Kidney (tissue), 22 donors: ENCODE measurements at places on chromosomes 3 and 15.

- no peak for DNase-seq
Observed at GRCh38 chr3:59796456-59796855, 746.6 kb upstream of the CFAP20DC start.

DNA sequence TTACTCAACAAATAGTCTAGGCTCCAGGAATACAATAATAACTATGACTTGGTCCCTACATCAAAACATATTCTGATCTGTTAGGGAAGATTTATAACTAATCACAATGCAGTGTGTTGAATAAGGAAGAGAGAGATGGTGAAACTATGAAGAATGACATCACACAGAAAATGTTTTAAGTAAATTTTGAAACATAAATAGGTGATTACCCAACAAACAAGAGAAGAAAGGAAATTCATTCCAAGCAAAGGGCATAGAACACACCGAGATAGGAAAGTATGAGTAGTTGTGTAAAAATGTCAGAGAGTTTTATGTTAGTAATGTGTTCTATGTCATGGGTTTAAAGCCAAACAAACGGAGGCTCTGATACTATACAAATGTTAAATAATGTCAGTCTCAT lies 13.4 kb downstream of the SEC62 start:
- no peak for DNase-seq

DNA sequence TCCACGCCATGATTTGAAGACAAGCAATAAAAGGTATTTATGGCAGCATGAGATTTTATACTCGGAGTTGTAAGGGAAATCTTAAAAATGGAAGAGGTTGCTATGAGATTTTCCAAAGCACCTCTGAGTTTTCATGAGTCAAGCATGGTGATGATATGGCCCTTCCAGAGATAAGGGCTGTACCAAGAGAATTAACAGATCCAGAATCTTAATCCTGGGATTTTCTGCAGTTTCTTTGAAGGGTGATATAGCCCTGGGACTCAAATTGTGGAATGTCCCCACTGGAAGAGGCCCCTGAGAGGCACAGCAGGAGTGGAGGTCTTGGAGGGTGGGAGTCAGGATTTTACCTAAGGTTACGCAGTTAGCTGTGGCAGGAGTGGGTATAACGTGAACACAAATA lies 243.3 kb downstream of the ZNF621 start:
- DNase-seq = no peak

GRCh38 chr3:98690876-98691275 lies 72.3 kb upstream of the ST3GAL6 start:
- no peak for DNase-seq

DNA sequence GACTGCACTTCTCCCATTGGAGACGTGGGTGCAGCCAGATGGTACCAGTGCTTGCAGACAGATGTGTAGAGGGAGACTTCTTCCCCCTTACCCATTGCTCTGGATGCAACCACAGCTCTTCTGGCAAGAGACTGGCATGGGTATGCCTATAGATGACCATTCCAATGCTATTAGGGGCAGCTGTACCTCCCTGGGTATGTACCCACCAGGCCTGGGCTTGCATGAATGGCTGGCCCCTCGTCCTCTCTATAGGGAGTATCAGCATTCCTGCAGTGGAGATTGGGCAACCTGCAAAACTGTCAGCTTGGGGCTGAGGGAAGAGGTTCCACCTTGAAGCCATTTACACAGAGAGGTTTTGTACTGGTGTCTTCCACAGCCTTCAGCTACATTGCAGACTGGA lies 57.6 kb upstream of the FXR1 start:
- DNase-seq = no peak

GRCh38 chr15:34116620-34117019 lies 14.7 kb downstream of the PGBD4 start:
- DNase-seq = no peak

GRCh38 chr3:49529567-49529966 lies 24.7 kb upstream of the BSN start:
- no peak for DNase-seq

- no peak for DNase-seq
Observed at GRCh38 chr3:186754006-186754405, 29.4 kb upstream of the EIF4A2 start.

GRCh38 chr3:74139648-74140047 lies 474.8 kb downstream of the CNTN3 start:
- peak; percentile 29 for DNase-seq

DNA sequence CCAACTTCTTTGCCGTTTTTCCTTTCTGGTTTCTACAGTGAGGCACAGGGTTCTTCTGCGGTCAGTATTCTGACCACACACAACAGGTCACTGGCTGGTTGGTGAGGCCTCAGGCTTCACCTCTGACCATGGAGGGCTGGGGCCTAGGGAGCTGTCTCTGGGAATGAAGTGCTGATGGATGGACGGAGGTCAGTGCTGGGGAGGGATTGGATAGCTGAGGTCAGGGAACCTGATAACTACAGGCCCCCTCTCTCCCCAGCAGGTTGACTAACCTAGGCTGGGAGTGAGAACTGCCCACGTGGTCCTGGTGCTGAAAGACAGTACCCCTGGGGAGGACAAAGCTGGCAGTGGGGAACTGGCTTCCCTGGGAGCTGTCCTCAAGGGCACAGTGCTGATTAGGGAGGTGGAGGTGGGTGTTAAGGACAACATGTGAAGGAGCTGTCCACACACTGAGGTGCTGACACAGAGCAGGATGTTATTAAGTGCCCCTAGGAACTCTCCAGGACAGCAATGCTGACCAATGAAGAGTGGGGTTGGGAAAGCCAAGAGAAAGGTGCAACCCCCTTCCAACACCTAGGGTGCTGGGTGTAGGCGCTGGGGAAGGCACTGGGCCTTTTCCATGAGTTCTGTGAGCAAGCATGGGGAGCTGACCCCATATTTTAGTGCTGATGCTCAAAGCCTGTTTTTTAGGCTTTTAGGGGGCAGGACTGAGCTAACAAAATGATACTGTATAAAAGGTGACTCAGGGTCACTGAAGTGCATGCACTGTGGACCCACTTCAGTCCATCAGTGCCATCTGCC lies 45.2 kb downstream of the ATP2B2 start:
- DNase-seq = no peak

- no peak for DNase-seq
Observed at GRCh38 chr3:78754066-78754743, 1013.6 kb downstream of the ROBO1 start.

DNA sequence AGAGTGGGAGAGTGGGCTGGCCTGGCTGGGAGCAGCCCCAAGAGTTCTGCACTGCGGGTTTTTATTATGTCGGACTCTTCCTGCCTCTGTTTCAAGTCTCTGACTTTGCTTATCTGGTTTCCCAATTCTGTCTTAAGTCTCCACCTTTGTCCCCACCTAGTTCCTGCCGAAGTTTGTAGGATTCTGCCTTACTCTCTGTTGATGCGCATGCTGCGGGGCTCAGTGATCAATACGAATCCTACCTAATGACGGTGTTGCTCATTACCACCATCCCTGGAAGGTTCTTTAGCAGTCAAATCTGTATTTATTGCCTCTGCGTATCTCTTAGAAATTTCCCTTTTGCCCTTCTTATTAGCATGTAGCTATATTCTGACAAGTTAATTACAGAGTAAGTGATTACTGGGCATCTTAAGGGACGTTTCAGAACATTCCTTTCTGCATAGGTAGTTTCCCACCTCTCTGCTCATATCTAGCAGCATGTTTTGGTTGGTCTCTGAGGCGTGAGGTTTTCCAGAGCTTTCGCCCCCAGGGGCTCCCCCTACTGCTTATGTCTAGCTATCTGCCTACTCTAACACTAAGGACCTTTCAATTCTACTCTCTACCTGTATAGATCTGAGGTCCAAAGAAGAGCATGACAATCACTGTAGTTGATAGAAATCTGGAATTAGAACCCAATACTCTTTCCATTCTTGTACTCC lies 236.0 kb upstream of the EIF1B start:
- peak; percentile 27 for DNase-seq

DNA sequence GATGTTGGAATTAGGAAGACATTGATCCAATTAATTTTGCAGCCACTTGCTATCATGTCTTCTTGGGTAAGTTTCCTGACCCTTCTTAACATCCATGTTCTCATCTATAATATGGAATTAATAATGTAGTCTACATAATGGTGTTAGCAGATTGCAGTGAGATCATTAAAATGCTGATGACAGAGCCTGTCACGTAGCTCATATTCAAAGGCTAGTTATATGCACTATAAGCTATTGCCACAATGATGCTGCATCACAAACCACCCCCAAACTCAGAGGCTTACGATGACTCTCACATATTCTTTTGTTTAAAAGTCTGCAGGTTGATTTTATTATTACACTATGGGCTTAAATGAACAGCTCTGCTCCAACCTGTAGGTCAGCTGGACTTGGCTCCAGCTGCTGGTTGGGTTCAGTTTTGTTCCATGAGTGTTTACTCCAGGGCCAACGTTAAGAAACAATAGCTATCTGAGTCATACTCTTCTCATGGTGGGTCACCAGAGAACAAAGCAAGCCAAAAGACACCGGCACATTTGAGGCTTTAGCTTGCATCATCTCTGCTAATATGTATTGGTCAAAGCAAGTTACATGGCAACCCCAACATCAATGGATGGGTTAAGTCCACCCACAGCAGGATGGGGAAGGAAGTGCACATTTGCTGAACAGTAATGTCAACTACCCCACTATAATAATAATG lies 250.0 kb upstream of the SLCO3A1 start:
- DNase-seq = no peak

GRCh38 chr15:26674467-26674866 lies 98.4 kb downstream of the GABRB3 start:
- DNase-seq = no peak

GRCh38 chr15:63611177-63611576 lies 14.0 kb downstream of the FBXL22 start:
- no peak for DNase-seq

- peak; percentile 72 for DNase-seq
Observed at GRCh38 chr3:122577409-122578031, at the start of gene PARP15. PARP15 (plus strand) TSS chr3:122577650; CDS start chr3:122577668, 18 bp downstream.

DNA sequence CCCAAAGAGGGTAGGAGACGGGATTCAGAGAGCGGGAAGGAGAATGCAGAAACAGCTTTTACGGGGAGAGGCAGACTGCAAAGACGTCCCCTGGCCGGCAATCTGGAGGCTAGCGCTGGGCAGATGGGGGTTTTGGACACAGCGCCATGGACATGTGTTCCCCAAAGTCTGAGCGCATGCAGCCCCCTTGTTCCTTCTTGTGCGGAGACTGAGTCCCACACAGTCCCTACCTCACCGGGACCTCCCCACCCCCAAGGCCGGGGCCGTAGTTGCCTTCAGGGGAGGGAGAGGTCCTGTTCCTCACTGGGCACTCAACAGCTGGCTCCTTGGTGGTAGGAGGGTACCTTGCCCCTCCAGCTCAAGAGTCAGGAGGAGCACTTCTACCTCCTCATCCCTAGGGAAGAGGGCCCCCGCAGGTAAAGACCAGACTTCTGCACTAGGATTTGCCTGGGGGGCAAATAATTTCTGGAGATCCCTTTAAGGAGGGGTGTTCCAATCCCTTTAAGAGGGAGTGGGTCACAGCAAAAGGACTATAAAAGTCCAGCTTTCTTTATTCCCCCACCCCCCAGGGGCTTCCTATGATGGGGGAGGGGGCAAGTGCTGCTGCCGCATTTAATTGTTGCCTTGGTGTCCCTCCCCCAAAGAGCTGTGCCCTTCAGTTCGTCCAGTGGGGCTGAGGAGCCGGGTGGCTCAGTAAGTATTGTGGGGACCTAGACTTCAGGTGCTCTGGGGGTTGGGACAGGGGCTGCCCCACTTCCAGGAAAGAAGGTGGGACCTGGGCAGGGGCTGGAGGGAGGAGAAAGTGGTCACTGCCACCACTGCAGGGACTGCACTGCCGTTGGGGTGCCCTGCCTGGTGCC lies 3.6 kb upstream of the BAHD1 start:
- DNase-seq = peak; percentile 26

GRCh38 chr3:20552605-20553275 lies 366.7 kb upstream of the SGO1 start:
- no peak for DNase-seq

- DNase-seq = no peak
Observed at GRCh38 chr3:98341758-98342157, 11.9 kb upstream of the OR5K4 start.

DNA sequence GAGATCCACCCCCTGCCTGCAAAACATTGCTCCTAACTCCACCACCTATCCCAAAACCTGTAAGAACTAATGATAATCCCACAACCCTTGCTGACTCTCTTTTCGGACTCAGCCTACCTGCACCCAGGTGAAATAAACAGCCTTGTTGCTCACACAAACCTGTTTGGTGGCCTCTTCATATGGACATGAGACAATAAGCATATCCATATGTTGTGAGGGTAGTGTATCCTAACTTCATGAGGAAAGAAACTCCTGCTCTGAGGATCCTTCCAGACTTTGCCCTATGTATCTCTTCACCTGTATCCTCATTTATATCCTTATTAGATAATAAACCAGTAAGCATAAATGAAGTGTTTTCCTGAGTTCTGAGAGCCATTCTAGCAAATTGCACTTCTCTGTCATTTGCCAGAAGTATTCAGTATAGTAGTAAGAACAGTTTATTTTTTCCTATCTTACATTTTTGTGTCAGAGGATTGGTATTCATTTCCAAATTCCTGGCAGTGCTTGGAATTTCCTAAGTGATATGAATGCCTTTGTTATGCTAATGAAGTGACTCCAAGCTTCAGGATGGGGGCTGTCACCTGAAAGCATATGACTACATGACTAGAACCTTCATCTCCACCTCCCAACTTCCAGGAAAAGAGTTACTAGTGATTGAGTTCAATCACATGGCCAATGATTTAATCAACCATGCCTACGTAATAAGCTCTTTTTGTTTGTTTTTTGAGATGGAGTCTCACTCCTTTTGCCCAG lies 30.2 kb downstream of the TTBK2 start:
- DNase-seq = no peak

- DNase-seq = no peak
Observed at GRCh38 chr15:48603123-48603500, 42.4 kb downstream of the FBN1 start.

DNA sequence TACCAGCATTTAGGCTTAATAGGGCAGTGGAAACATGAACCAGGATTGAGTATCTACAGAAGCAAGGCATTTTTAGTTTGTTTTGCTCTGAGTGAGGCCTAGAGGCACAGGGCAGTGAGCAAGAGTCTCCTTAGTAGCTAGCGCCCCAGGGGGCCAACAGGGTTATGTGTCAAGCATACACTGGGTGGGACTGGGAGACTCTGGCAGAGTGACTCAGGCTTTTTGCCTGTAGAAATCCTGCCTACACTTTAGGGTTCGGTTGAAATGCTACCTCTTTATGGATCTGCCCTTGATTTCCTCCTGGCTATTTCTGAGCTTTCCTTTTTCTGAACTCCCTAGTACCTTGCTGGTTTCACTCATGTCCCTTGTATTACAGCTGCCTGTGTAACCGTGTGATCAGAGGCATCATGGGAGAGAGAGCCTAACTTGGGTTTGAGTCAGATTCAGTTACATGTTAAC lies 72.2 kb downstream of the TOP2B start:
- DNase-seq = no peak

GRCh38 chr3:59480486-59480995 lies 430.7 kb upstream of the CFAP20DC start:
- DNase-seq = no peak

DNA sequence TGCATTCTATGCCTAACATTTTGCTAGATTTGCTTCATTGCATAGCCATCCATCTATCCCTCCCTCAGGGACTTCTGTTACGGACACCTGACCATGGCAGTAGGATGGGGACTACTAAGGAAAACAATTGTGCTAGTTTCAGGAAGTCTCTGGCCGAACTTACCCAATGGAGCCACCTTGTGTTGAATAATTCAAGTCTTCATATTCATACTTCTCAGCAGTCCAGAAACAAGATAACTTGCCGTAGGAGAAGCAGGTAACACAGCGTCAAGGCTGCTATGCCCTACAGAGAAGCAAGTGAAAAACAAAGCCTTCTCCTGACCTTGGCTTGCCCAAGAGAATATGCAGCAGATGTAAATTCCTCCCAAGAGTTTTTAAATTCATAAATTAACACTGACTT lies 685.3 kb downstream of the GRM7 start:
- peak; percentile 54 for DNase-seq
